ENCODE measurements at places on chromosomes 6 and 20.

DNA sequence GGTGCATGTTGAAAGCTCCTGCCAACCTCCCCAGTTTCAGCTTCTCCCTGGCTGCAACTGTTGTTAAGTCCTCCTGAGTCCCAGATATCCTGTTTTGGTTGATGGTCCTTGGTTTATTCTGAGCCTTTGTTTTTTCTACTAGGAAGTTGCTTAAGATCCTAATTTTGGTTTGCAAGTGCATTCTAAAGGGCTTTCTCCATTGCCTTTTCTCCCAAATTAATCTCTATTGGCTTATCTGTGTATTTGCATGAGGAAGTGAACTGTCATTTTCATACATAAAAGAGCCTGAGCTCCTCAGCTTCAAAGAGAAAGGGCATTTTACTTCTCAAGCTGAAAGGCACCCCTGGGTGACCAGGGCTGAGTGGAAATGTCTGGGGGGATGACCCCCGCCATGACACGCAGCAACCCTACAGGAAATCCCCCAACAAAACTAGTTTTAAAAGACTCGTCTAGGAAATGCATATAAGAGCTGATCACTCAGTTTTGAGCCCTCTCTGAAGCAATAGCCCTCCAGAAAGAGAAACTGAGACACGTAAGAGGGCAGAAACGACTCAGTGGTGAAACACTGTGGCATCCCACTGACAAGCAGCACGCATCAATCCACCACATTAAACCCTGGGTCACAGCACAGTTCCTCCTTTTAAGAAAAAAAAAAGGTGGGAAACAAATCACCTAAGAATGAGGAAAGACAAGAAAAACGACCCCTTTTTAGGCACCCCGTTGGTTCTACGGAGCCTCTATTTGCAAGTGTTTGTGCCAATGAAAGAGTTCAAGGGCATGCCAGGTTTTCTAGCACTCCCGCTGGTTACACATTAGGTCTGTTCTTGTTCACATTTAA lies 140.9 kb downstream of the THBS2 start:
- DNase-seq: no peak

- DNase-seq: no peak
Observed at GRCh38 chr6:159493898-159494585, 199.0 kb downstream of the SOD2 start.

GRCh38 chr20:35317416-35318210 lies 25.4 kb upstream of the FAM83C start:
- DNase-seq: no peak

DNA sequence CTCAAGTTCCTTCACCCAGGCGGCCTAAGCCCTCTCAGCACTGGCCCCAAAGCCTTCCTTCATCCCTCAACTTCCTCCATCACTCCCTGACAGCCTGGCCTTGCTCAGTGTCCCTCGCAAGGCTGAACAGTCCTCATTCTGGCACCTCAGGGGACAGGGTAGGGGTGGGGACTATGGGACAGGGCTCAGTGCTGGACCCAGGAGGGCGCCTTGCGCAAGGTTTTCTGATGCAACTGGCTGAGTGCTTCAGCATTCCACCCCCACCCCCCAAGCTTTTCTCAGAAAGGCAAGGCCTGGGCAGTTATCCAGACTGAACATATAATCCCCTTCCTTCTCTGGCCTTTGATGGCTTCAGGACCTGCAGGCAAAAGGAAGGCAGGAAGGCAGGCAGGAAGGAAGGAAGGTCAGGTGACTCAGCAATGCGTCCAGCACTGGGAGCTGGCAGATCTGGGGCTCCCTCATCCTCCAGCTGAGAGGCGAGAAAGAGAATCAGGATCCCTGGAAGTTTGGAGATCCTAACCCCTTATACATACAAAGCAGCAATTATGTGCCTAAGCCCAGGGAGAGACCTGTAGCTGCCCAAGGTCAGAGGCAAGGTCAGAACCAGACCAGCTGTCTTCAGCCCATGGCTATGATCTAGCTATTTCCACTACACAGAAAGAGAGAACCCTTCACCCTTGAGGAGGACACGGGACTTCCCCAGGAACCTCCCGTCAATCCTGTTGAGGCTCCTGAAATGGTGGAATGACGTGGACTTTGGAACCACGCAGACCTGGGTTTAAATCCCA lies 8.6 kb upstream of the TRIB3 start:
- DNase-seq: no peak

GRCh38 chr20:39778431-39778830 lies 816.3 kb downstream of the DHX35 start:
- no peak for DNase-seq

DNA sequence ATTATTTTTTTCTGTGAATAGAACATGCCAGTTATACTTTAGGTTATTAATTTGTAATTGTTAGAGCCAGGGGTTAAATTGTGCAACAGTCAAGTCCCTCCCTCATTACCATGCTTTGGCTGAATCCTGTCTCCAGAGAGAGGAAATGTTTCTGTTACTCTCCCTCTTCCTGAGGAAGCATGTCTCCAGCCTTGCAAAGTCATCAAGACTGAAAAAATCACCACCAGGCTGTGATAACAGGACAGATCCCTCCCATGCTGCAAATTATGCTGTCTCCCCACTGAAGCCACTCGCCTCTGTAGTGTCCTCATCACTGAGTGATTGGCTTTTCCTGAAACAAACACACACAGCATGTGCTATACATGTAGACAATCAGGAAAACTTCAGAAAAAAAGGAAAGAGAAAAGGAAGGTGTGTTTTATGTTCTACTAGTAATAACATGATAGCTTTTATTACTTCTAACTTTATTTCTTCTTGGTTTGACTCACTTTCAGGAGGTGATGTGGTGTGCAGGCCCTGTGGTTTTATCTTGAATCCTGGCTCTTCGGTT lies 290.0 kb upstream of the JAG1 start:
- no peak for DNase-seq

GRCh38 chr6:118665011-118665410 lies 13.6 kb upstream of the CEP85L start:
- no peak for DNase-seq

DNA sequence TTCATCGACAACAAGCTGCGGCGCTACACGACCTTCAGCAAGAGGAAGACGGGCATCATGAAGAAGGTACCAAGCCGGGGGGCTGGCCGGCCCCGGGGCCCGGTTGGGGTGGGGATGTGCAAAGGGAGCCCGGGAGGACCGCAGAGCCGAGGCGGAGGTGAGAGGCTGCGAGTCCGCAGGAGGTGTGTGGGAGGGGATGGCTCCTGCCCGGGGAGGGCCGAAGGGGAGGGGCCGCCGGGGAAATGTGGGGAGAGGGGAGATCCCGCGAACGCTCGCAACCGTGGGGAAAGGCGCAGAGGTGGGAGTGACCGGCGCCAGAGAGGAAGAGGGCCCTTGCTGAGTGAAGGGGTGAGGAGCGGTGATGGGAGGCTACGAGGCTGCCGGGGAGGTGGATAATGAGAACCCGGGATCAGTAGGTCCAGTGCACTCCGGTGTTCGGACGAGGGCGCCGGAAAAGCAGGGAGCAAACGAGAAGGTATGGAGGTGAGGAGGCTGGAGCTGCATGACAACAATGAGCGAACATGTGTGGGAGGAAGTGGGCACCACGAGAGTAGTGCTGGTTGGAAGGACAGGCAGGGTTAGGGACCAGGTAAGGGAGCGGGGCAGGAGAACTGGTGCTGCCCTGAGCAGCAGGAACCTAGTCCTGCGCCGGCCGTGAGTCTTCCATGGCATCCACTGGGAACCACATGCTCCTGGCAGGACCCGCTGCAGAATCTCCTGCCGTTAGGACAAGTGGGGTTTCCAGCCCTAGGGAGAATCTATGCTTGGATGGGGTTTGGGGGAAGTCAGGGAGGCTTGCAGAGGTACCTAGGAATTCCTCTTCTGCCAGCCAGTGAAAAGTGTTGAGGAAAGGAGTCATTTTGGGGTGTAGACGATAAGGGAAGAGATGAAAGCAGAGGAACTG lies 1.3 kb downstream of the SRF start:
- peak; percentile 53 for DNase-seq

DNA sequence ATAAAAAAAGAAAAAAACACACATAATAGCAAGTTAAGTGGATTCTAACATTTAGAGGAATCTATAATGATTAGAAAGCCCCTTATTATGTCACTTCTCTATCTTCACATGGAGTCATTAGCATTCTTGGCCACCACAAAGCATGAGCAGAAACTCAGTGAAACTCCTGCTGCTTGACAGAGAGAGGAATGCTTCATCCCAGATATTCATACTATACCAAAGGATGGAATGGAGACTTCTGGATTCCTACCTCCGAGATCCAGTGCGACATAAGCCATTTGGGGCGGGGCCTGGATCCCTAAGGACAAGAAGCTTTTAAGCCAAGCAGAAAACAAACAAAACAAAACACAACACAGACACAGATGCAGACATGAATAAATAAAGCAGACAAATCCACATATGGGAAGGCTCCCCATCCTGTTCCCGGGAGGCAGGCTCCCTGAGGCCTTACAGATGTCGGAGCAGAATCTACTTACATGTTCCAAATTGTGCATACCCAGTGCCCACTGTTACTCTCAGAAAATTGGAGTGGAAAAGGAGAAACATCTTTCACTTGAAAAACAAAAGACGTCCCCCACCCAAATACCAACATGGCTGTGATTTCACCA lies 727.3 kb downstream of the MAFB start:
- DNase-seq: no peak

GRCh38 chr6:127366282-127367022 lies 23.0 kb upstream of the ECHDC1 start:
- DNase-seq: no peak

GRCh38 chr6:113412589-113413357 lies 444.4 kb upstream of the MARCKS start:
- DNase-seq: no peak

DNA sequence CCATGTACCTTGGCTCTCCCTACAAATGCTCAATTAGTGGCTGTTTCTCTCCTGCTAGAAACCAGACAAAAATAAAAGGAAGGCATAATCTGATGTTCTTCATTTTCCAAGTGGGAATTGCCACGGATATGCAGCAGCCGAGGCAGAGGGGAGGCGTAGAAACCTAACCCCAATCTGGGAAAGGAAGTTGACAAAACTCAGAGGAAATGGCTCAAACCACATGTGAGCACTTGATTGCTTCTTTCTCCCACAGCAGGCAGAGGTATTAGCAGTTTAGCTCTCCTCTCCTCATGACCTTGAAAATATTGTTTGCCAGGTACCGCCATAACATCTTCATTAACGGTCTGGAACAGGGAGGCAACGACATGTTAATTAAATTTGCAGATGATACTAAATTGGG lies 3.8 kb upstream of the MLN start:
- DNase-seq: no peak

DNA sequence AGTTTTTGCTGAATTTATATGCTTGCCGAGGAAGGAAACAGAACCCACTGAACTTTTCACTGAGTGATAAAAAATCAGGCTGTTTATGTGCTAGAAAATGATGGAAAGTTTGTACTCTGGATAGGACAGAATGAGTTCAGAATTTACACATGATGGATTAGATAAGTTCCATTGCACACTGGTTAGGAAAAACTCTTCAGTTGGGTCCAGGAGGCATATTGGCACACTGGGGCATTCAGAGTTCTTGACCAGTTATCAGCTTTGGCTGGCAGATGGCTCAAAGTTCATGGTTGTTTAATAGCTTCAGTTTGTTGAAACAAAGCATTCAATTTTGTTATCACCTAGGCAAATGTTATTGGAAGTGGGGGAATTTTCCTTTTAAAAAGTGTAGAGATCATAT lies 613.3 kb upstream of the SYNCRIP start:
- no peak for DNase-seq

DNA sequence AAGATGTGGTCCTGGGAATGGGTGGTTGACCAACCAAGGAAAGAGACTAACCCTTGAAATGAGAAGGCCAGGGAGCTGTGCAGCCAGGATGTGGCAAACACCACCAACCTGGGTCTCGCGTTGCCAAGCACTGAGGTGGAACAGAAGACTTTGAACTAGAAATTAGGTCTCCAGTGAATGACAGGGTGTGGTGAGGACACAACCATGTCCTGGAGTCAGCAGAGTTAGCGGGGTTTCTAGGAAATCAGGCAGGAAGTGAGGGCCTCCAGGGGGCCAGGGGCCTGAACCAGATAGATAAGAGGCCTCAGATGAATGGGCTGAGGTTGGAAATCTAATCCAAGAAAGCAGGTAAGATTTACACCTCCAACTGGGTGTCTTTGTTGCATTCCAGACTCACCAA lies 353.3 kb upstream of the ARID1B start:
- DNase-seq: no peak

DNA sequence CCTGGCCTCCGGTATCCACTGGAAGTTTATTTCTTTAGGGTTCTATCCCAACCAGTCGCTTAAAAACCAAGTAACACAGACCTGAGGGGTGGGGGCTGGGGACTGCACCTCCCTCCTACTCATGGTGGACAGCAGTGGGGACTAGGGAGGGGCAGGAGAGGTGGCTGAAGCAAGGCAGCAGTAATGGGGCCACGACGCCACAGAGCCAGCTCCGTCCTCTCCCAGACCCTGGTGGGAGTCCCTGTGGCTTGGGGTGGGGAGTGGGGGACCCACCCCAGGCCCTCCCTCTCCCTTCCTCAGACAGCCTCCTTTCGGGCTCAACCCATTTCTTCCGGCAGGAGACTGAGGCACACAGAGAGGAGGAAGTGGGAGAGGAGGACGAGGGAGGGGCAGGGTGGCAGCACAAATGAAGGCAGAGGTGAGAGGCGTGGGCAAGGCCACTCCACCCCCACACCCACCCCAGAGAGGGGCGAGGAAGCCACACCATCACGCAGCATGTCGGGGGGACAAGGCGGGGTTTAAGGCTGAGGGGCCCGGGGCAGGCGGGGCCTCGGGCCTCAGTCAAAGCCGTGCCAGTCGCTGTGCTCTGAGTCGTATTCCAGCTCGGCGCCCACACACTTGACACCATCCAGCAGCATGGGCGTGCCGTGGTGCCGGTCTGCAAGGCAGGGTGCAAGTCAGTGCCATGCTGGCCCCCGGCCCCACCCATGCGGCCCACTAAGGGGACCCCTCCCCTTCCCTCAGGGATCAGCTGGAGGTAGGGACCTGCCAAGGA lies 13.9 kb downstream of the ADISSP start:
- no peak for DNase-seq

DNA sequence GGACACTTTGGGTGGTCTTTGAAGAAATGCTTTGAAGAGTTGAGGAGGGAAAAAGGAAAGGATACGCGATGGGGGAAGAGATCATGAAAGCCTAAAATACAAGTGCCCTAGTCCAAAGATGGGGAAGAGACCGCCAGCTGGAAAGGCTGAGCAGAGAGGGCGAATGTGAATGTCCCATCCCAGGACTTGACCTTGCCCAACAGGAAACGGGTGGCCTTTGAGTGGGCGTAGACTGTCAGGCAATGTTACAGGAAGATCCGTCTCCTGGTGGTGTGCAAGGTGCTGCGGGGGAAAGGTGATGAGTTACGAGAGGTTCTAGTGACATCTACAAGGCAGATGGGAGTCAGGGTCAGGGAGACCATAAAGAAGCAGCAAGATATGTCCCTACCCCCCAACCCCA lies 55.0 kb upstream of the TBXT start:
- no peak for DNase-seq
